ENCODE measurements at places on chromosomes 6 and 20.

GRCh38 chr6:71072508-71072907 lies 115.6 kb upstream of the B3GAT2 start:
- no peak for DNase-seq

DNA sequence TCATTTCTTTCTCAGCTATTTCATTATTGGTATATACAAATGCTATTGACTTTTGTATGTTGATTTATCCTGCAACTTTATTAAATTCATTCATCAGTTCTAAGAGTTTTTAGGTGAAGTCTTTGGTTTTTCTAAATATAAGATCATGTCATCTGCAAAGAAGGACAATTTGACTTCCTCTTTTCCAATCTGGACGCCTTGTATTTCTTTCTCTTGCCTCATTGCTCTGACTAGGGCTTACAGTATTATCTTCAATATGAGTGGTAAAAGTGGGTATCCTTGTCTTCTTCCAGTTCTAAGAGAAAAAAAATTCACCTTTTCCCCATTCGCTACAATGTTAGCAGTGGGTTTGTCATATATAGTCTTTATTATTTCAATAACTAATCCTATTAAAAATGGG lies 38.0 kb downstream of the KIF16B start:
- DNase-seq: no peak

GRCh38 chr6:31559606-31559957 lies 12.2 kb downstream of the NFKBIL1 start:
- DNase-seq: no peak

- DNase-seq: no peak
Measured at GRCh38 chr20:46963196-46963529, 68.5 kb downstream of the EYA2 start.

DNA sequence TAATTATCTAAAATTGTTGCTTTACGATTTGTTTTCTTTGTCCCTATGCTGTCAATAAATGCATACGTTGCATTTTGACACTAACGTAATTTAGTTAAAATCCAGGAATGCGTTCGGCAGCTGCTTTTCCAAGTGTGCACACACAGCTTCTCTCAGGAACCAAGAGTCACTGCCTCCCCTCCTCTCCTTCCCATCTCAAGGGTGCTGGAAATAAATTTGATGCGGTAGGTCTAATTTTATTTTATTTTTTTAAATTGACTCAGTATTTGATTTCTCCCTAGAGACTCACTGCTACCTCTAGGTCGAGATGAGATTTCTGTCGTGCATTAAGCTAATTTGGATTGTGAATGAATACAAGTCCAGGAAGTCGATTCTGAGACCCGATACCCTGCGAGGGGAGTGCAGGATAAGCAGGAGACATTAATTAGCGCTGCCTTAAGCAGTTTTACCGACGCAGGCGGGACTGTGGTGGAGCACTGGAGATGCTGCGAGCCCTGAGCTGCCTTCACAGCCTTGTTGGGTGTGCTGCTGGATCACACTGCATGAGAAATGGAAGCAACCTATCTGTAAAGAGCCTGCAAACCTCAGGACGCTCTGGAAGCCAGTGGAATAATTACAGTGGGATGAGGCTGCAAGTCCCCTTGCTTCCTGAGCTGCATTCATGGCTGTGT lies 381.2 kb downstream of the C6orf118 start:
- DNase-seq: no peak

- DNase-seq: no peak
Measured at GRCh38 chr6:169397684-169398083, 144.0 kb upstream of the THBS2 start.

GRCh38 chr20:44618318-44618731 lies 33.2 kb downstream of the ADA start:
- no peak for DNase-seq

GRCh38 chr20:49346682-49347081 lies 68.8 kb upstream of the ZNFX1 start:
- no peak for DNase-seq

- peak; percentile 14 for DNase-seq
Measured at GRCh38 chr20:6142348-6142993, 19.6 kb upstream of the FERMT1 start.

Measured in stimulated activated CD8-positive, alpha-beta memory T cell treated with anti-CD3 and anti-CD28 coated beads, Interleukin-4, amount 100 ng/mL, for 1 hour (primary cell).